Occipital lobe (tissue), 3 donors: ENCODE measurements at places on chromosomes 13 and 19. TPM values are rescaled to one million over a fixed set of nuclear protein-coding genes. Genes with fewer than 3 reads are reported as not detected.

DNA sequence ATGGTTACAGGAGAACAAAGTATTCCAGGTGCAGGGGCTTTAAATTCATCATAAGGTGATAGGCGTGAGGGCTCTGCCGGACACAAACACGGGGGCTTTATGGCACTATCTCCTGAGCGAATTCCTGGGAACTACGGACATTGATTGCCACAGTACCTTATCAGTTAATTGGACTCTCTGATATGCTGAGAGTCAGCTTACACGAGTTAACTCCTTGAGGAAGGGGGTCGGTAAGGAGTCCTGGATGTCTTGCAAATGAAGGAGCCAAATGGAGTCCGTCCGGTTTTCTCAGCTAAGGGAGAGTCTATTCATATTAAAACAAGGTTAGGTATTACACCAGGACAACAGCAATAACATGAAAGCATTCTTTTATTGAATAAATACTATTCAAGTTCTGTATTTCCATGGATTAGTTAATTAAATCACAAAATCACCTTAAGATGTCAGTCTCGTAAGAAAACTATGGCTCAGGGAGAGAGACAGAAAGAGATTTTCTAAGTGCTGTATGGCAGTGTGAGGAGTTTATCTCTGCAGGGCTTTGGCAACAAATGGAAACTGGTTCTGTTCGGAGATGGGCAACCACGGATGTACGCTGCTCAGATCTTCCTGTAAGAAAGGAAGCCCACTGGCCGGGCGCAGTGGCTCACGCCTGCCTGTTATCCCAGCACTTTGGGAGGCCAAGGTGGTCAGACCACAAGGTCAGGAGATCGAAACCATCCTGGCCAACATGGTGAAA lies 26.2 kb upstream of the HIF3A start:
- DNase-seq: no peak

GRCh38 chr13:37202264-37202663 lies 96.8 kb upstream of the CSNK1A1L start:
- DNase-seq: no peak

DNA sequence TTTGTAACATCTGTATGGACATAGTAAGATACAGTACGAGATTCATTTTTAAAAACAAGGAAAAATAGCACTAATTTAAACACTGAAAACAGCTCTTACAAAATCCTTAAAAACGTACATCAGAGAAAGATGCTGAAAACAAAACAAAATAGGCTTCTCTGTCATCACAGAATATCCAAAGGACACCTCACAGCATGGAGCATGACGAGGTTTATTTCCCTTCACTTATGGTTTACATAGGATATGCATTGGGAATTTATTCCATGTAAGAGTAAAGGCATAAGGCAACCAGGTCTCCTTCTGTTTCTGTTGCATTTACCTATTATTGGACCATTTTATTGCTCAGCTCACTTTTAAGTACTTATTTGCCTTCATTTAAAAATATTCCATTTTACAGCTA lies 3.0 kb downstream of the KCTD12 start:
- DNase-seq: no peak

- DNase-seq: no peak
Observed at GRCh38 chr13:34748073-34748472, 194.0 kb upstream of the NBEA start.

GRCh38 chr13:108176685-108177274 lies 38.6 kb downstream of the LIG4 start:
- DNase-seq: no peak

GRCh38 chr13:77305266-77305665 lies 21.6 kb downstream of the MYCBP2 start:
- DNase-seq: no peak

GRCh38 chr19:805166-805551 lies 7.9 kb downstream of the PTBP1 start:
- DNase-seq: no peak

DNA sequence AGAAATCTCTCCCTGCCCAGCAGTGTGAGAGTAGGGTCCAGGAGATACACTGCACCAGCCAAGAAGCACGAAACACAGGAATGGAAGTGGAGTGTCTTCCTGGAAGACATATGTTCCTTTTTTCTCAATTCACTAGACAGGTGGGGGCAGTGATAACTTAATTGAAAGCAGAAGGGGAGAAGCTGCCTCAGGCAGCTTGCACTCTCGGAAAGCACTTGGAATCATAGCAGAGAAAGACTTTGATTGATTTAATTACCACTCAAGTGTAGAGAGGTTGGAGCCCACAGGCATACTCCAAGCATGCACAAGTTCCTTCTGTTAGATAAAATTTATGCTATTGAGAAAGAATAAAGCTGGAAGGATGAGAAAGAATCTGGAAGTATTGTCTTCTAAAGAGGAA lies 249.4 kb downstream of the SLITRK6 start:
- DNase-seq: no peak

GRCh38 chr13:30299786-30300185 lies 7.6 kb downstream of the KATNAL1 start:
- DNase-seq: no peak

DNA sequence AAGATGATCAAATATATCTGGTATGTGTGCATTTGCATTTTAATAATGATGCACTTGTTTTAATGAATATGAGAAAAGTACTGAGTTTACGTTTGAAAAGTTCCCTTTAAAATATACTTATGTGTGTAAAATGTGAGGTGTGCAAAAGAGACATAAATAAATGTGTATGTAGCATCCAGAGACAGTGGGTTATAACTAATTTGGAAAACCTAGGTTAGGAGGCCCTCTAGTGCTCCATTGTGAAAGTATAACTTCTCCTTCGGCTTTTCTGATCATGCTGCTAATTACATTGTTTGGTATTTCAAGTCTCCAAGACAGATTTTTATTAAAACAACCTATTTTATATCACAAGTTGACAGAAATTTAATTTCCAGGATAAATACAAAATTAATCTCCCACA lies 30.1 kb downstream of the SCEL start:
- no peak for DNase-seq

The SPATA13 gene
- total RNA-seq: 20.0 TPM

The SLC1A6 gene
- total RNA-seq: 72.2 TPM

The RUBCNL gene
- total RNA-seq: 5.8 TPM

The ZNF525 gene
- 37.1 TPM for total RNA-seq

The SYT3 gene
- 17.0 TPM for total RNA-seq

The TIMM44 gene
- total RNA-seq: 20.9 TPM

The DBP gene
- total RNA-seq: 4.8 TPM

The GPR12 gene
- total RNA-seq: 34.8 TPM

The ZNF724 gene
- total RNA-seq: 24.8 TPM

The KLK7 gene
- not detected for total RNA-seq
